ENCODE measurements at places on chromosomes 2 and 18.

DNA sequence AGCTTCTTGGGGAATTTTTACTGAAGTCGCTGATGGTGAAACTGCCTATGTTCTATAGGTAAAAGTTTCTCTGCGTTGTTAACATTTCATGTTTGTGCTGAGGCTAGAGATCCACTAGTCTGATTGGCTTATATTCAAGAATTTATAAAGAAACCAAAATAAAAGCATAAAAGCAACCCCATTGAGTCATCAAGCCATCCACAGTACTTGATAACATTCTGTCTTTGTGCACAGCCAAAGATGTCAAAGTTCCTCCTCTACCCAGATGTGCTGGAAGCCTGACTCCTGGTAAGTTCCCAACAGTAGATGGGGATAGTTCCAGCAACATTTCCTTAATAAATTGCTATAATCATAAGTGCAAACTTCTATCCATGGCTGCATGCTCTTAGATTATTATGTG is 107.8 kb downstream of the TANC1 start:
- no peak for DNase-seq

DNA sequence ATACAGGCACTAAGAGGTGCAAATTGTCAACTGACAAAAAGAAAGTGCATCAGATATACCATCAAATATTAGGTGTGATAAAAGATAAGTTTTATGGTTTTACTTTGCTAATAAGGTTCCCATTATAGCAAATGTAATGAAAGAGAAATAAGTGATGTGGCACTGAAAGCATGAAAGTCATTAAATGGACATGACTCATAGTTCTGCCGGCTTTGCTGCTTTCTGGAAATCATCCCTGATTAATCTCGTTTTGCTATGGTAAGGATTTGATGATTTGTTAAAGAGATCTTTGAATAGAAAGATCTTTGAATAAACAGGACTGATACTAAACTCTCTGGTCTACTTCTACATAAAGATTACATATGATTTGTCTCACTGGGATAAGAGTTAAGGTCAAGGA is 72.7 kb downstream of the CLIP4 start:
- DNase-seq: no peak

GRCh38 chr2:222594679-222595078 is 61.2 kb downstream of the FARSB start:
- no peak for DNase-seq

DNA sequence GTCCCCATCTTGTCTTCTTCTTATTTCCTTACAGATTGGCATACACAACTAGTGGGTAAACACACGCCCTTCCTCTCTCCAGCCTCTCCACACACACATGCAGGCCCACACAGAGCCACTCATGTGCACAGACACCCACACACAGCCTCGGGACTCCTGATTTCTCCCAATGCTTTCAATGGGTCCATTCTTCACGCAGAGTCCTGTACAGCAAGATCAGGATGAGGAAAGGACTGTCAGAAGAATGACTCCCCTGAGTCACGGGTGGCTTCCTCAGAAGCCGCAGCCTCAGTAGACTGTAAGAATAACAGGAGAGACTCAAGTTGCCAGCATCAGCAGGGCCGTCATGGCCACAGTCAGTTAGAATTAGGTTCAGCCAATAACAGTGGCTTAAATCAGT is 109.1 kb upstream of the GLI2 start:
- no peak for DNase-seq

DNA sequence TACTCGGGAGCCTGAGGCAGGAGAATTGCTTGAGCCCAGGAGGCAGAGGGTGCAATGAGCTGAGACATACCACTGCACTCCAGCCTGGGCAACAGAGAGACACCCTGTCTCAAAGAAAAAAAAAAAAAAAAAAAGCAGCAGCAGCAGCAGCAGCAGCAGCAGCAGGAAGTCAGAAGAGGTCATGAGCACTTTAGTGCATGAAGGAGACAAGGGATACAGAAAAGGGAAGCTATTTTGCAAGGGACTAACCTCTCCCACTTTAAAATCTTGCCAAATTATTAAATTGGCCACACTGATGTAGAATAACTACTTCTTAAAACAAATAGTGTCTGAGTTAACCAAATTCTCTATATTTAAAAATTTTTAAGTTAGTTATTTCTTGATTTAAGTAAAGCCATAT is 113.4 kb upstream of the PDE1A start:
- DNase-seq: no peak

DNA sequence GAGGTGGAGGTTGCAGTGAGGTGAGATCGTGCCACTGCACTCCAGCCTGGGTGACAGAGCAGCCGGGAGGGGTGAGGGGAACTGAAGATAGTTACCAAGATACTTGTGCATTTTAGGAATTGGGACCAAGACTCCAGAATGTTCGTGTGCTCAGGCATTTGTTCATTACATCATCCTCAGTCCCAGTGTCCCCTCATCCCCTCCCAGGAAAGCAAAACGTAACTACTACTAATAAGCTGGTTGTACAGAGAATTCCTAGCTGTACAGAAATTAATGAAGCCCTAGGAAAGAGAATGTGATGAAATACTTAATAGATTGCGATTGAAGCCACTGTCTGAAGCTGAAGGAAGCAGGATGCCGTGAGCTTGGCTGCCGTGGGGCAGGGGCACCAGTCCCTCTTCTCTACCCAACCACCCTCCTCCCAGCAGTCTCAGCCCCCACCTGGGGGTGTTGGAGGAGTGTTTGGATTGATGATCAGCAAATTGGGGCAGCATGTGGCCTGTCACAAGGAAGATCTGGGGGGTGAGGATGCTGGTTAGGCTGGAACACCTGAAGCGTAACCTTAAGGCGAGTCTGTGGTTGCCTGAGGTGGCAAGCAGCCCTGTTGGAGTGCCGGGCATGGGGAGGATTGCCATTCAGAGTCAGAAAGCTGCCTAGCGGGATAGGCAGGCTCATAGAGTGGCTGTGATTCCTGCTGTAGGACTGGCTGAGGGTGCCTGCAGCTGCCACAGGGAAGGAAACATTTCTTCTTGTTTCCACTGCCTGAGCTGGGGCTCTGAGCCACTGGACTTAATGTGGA is 140.9 kb downstream of the SH3RF3 start:
- DNase-seq: no peak

- DNase-seq: no peak
Measured at GRCh38 chr2:38462121-38462661, 85.1 kb upstream of the ATL2 start.

- DNase-seq: no peak
Measured at GRCh38 chr2:150007815-150008430, 420.3 kb upstream of the MMADHC start.

DNA sequence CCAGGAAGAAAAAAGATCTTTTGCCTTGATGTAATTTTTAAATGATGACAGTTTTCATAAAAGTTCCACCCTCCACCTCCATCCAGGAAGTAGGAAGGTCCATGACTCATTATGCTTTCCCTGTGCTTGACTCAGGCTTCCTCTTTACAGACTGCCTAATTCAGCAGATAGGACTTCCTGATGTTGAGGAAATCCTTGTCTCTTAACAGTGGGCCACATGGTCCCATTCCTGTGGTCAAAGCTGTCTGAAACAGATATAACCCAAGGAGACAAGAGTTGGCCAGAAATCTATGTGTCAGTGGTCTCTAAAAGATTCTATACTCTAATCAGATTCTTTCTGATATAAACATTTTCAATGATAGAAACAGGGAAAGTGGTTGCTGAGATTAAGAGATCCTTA is 119.1 kb downstream of the BAZ2B start:
- no peak for DNase-seq

DNA sequence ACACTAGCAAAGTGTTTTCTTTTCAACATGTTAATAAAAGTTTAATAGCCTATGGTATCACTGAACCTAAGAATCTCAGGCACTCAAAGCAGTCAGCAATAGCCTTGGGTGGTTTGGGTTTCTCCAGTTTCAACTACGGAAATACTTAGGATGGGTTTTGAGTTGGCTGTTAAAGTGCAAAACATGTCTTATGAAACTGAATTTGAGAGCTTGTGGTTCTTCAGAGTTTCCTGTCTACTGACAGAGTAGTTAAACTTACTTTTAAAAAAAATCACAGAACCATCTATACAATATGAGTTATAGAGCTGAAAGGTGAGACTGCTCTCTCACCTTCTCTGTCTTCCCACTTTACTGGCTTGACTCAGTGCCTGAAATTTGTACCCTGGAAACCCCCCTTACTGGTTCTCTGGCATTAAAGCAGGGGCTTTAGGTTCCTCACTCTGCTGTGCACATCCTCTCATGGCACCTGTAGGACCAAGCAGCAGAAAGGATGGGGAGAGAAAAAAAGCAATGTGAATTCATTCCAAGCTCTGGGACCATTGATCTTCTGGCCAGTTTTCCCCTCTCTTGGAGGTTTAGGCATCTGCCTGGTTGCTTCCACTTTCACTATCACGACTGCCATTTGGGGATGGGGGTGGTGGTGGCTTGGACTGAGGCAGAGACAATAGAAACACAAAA is 18.1 kb downstream of the CCDC141 start:
- DNase-seq: no peak

GRCh38 chr18:23155537-23155936 is 20.3 kb downstream of the CABLES1 start:
- DNase-seq: no peak

GRCh38 chr18:74276609-74277008 is 15.2 kb downstream of the CYB5A start:
- DNase-seq: no peak

GRCh38 chr2:168751104-168751740 is 51.2 kb upstream of the NOSTRIN start:
- no peak for DNase-seq

DNA sequence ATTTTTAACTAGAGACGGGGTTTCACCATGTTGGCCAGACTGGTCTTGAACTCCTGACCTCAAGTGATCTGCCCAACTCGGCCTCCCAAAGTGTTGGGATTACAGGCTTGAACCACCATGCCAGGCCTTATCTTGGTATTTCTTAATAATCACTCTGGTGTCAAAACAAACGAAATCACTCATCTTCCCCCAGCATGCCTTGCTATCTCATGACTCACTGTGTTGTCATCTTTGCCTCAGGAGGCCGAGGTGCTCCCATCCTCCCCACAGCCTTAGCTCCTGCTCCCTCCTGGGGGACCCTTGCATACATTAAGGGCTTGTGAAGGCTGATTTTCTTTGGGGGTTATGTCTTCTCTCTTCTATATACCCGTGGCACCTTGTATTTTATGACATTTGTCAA is 250.1 kb upstream of the DPP10 start:
- no peak for DNase-seq

GRCh38 chr2:1829796-1830195 is 85.5 kb upstream of the PXDN start:
- DNase-seq: no peak

All from ecto neural progenitor cell (in vitro differentiated cells).